ENCODE measurements at places on chromosomes 16 and 17.

GRCh38 chr16:75931970-75932369, 205.7 kb upstream of the CPHXL start:
- DNase-seq, result no peak

DNA sequence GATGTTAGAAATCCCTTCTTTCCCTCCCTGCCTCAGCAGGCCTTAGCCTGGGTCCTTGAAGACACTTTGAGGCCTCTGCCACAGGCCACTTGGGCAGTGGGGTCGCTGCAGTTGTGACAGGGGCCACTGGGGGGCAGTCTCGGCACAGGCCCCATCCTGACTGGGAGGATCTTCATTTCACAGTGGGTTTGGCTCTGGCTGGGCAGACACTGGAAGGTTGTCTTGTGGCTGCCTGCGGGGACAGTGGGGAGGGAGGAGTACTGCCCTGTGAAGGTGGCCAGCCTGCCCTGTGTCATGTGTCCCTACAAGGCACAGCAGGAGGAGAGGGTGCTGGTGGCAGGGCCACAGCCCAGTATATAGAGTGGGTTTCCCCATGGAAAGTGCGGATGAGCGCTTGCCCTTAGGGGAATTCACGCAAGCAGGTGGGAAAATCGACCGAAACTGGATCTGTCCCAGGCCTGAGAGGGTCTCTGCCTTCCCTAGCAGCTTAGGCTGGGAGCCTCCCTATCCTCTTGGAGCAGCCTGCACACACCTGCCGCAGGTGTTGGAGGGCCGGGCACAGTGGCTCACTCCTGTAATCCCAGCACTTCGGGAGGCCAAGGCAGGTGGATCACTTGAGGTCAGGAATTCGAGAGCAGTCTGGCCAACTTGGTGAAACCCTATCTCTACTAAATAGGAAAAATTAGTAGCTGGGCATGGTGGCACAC, 28.8 kb downstream of the GINS2 start:
- DNase-seq, result peak; percentile 51

- DNase-seq, result no peak
Measured at GRCh38 chr16:58481931-58482330, 18.0 kb upstream of the NDRG4 start.

DNA sequence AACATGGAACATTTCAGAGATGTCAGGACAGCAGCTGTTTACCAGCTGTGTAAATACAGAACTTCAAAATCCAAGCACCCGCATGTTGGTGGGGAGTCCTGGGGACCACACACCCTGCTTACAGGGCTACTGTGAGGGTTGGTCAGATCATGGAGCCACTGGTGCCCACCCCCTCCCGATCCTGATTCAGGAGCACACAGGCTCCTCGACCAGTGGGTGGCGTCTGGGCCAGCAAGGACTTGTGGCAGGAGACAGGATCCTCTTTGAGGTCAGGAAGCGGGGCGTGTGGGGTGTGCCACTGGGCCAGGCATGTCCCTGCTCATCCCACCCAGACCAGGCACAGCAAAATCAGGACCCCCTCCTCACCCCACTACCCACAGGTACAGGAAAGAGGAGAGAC, 83.6 kb downstream of the SDK2 start:
- no peak for DNase-seq

DNA sequence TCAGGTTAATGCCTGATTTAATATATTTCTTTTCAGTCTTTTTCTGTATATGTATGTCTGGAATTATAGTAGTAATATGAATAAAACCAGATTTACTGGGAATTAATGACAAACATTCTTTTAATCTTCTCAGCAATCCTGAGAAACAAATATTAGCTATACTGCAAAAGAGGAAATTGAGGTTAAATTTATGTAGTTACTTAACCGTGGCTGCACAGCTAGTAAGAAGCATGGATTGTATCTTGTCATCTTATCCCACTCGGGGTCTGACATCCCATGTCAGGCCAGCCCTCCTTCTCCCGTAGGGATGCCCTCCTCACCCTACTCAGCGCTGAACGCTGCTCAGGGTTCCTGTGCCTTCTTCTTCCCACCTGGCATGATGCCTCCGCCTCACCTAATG, 143.0 kb downstream of the FTO start:
- DNase-seq, result no peak

- peak; percentile 53 for DNase-seq
Measured at GRCh38 chr17:34556384-34556783, 23.0 kb upstream of the TMEM132E start.

GRCh38 chr17:41107941-41108450, 2.8 kb downstream of the KRTAP4-9 start:
- DNase-seq, result no peak

GRCh38 chr17:50240851-50241250, 33.4 kb upstream of the TMEM92 start:
- DNase-seq, result no peak

- no peak for DNase-seq
Measured at GRCh38 chr16:24538756-24539294, 541 bp upstream of the RBBP6 start.

DNA sequence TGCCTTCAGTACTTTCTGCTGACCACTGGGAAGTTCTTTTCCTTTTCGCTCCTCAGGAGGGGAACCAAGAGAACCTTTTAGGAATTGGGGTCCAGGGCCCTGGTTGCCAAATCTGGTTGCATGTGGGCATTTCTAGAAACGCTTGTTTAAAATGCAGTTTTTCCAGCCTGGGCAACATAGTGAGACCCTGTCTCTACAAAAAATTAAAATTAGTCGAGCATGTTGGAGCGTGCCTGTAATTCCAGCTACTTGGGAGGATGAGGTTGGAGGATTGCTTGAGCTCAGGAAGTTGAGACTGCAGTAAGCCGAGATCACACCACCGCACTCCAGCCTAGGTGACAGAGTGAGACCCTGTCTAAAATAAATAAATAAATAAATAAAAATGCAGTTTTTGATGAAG, 1.2 kb downstream of the PNPO start:
- DNase-seq, result no peak

- DNase-seq, result no peak
Measured at GRCh38 chr17:77456951-77457548, 316.3 kb downstream of the SEC14L1 start.

DNA sequence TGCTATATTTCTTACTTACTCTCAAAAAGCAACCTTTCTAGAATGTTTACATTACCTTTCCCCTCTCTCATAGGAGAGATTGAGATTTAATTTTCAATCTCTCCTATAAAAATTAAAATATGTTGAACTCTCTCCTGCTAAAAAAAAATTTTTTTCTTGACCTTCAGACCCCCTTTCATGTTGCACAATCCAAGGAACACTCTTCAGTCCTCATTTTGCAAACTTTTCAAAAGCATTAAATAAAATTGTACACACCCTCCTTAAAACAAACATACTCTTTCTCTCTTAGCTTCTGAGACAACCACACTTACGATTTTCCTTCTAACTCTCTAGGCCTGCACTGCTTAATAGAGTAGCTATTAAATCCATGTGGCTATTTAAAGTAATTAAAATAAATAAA, 8.6 kb upstream of the ABCA6 start:
- no peak for DNase-seq

DNA sequence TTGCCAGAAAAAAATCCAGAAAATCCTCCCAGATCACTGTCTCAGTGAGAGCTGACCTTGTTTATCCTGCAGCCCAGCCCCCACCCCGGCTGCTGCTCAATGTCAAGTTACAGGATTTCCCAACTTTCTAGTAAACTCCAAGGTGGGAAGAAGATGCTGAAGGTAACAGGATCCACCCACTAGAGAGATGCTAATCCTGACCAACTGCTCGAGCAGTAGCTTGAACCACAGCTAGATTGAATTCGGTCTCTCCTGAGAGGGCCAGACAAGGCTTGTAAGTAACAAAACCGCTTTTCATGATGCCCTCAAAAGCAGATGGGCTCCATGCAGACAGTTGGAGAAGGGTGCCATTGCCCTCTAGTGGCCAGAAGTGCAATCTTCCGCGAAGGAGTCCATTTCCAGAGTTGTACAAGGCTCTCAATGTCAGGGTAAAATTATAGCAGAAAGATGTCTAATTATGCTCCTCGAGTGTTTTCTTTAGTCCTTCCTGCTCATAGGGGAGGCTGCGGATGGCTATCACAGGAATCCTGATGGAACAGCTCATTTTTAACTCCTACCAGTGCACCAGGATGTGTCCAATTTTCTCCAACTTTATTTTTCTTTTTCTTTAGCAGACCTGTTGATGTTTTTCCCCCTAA, 3.9 kb downstream of the CDH11 start:
- DNase-seq, result peak; percentile 85

- DNase-seq, result no peak
Measured at GRCh38 chr16:17160285-17160853, 310.4 kb downstream of the XYLT1 start.

GRCh38 chr17:18252160-18252559, 6.4 kb downstream of the FLII start:
- DNase-seq, result no peak

GRCh38 chr16:14105760-14106375, 34.7 kb downstream of the MRTFB start:
- no peak for DNase-seq

Data from renal pelvis (tissue), 12 donors.